Stimulated activated CD8-positive, alpha-beta memory T cell treated with anti-CD3 and anti-CD28 coated beads, Interleukin-2, amount 100 ng/mL, for 1 hour (primary cell): ENCODE measurements at places on chromosomes 4 and X.

DNA sequence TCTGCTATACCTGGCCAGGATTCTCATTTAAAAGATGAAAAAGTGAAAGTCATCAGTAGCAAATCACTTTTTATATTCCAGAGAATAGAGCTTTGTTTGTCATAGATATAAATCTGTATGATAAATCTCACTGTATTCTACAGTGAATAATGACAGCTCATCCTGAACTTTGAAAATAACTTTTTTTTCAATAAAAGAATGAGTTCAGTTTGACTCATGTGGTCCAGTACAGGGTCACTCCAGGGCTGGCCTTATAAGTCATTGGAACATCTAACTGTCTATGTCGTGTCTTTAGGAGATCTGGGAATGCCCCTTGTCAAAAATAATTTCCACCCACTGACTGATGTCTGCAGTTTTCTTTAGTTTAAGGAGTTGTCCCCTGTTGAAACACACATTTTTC is 18.5 kb upstream of the CXCL8 start:
- no peak for DNase-seq

- DNase-seq = no peak
Observed at GRCh38 chr4:140126261-140126660, 27.7 kb downstream of the MAML3 start.

GRCh38 chrX:16199343-16199742 is 32.1 kb downstream of the MAGEB17 start:
- DNase-seq = no peak

- DNase-seq = no peak
Observed at GRCh38 chrX:38664285-38664684, 102.9 kb downstream of the TSPAN7 start.

- peak; percentile 0 for DNase-seq
Observed at GRCh38 chrX:15301924-15302323, 13.5 kb downstream of the ASB11 start.

DNA sequence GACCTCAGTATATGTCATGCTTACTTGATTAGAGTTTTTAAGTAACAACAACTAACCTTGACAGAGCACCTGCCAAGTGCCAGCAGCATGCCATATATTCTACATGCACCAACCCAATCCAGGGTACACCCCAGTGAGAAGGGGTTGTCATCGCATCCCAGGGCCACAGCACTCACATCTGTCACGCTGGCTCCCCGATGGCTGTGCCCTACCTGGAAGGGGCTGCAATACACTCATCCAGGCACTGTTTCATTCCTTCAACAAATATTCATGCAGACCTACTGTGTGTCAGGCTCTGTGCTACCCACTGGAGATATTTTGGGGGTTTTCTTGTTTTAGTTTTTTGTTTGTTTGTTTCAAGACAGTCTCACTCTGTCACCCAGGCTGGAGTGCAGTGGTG is 49.5 kb downstream of the PPP2R2C start:
- no peak for DNase-seq

GRCh38 chr4:43332052-43332425 is 439.5 kb downstream of the GRXCR1 start:
- no peak for DNase-seq

- DNase-seq = no peak
Observed at GRCh38 chr4:8128100-8128856, 30.3 kb downstream of the ABLIM2 start.

GRCh38 chr4:147927377-147928137 is 195.7 kb downstream of the ARHGAP10 start:
- DNase-seq = no peak

- DNase-seq = no peak
Observed at GRCh38 chr4:2649604-2650114, 106.5 kb downstream of the TNIP2 start.

DNA sequence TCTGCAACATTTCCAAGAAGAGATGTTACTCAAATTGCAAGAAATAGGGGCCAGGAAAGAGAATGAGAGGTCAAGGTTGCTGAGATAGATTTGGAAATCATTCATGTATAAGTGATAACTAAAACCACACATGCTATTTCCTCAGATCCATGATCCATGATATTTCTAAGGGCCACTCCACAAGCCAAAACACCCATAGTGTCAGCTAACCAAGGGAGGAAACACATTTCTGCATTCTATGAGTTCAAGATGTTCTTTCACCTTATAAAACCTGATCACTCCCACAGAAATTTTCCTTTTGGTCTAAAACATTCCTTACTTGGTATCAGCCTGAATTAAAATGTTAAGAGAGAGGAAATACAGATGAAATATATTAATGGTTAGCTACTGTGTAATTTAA is 47.2 kb downstream of the TBCK start:
- DNase-seq = no peak

GRCh38 chr4:78630615-78631014 is 79.0 kb downstream of the ANXA3 start:
- no peak for DNase-seq

DNA sequence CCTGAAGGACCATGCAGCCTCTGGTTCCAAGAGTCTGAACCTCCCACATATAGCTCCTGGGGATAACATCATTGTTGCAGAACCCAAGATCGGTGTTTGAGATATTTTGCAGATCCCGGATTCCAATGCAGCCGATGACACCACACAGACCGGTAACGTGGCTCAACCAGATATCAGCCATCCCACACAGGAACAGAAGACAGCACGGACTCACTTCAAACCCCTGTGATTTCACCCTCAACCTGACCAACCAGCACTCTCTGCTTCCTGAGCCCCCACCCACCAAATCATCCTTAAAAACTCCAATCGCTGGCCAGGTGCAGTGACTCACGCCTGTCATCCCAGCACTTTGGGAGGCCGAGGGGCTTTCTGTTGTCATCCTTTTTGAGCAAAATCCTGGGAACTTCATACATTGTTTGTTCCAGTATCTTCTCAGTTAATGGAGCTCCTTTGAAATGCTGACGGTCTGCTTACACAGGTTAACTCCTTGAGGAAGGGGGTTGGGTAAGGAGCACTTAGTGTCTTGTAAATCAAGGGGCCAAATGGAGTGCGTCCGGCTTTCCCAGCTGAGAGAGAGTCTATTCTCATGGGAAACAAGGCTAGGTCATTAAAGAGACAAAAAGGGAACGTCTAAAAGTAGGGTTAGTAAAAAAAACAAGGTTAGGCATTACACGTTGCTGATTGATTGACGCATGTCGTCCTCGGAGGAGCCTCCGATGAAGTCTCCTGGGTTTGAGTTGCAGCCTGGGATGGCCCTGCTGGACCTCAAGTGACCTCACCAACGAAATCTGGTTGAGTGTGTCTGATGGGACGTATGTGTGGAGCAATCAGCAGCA is 230.4 kb downstream of the CRLF2 start:
- DNase-seq = no peak

GRCh38 chr4:88757067-88757466 is 59.4 kb upstream of the NAP1L5 start:
- DNase-seq = no peak

DNA sequence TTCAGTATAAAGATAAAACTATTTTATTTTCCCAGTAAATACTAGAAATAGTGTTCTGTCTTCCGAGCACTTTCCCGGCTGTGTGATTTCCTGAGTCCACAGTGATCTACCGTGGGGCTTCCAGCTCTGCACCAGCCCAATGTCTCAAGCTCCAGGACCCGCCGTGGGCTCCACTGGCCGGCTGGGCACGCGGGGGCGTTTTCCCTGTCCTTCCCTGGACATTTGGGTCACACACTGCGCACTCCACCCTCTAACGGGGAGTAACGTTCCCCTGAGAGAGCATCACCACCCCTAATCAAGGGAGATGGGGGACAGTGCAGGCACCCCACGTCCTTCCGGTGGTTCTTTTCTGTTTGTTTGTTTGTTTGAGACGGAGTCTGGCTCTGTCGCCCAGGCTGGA is 844.6 kb upstream of the FRG1 start:
- no peak for DNase-seq

DNA sequence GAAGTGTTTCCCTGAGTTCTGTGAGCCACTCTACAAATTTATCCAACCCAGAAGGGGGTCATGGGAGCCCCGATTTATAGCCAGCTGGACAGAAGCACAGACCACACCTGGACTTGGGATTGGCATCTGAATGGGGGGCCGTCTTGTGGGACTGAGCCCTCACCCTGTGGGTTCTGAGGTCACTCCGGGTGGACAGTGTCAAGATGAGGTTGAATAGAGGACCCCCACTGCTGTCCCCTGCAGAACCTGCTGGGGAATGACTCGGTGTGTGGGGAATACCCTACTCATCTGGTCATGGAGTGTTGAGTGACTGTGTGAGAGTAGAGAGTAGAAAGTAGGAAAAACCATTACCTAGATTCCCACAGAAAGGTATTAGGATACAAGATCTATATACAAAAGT is 67.5 kb downstream of the ZFYVE28 start:
- DNase-seq = no peak

DNA sequence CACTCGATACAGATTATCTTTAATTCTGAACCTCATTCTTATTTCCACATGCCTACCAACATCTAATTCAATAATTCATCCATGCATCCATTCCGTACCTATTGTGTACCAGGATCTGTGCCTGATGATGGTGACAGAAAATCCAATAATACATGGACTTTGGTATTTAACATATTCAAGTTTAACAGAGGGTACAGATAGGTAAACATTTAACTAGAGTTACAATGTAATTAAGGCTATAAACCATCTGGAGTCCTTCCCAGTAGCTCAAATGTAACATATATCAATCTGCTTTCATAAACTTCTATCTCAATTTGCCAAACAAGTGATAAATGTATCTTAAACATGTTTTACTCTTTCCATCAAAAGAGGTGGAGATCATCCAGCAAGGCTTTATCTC is 561.5 kb upstream of the FTHL17 start:
- no peak for DNase-seq

DNA sequence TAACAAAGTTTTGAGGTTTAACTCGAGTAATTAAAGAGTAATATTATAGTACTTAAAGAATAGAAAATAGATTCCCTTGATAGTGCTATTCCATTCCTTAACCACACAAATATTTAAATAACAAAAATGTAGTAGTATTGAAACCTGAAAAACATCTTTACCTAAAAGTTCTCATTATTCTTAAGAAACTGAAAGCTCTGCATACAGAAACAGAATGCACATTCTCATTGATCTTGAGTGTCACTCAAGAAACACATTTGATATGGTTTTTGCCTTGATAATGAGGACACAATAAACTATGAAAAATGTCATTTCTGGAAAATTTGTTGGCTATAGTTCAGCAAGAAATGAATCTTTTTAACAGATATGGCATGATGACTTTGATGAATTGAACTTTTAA is 268.5 kb downstream of the COL25A1 start:
- DNase-seq = no peak

DNA sequence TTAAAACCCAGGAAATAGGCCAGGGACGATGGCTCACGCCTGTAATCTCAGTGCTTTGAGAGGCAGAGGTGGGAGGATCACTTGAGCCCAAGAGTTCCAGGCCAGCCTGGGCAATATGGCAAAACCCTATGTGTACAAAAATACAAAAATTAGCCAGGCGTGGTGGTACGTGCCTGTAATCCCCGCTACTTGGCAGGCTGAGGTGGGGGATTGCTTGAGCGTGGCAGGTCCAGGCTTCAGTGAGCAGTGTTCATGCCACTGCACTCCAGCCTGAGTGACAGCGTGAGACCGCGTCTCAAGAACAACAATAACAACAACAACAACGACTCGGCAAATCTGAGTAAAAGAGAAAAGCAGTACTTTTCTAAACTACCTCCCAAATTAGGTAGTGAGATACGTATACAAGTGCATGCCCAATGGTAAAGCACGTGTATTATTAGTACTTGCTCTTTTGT is 13.0 kb upstream of the NDUFC1 start:
- no peak for DNase-seq

- no peak for DNase-seq
Observed at GRCh38 chrX:112627206-112627605, 52.5 kb downstream of the LHFPL1 start.

GRCh38 chrX:78123190-78123589 is 16.3 kb downstream of the TAF9B start:
- no peak for DNase-seq

DNA sequence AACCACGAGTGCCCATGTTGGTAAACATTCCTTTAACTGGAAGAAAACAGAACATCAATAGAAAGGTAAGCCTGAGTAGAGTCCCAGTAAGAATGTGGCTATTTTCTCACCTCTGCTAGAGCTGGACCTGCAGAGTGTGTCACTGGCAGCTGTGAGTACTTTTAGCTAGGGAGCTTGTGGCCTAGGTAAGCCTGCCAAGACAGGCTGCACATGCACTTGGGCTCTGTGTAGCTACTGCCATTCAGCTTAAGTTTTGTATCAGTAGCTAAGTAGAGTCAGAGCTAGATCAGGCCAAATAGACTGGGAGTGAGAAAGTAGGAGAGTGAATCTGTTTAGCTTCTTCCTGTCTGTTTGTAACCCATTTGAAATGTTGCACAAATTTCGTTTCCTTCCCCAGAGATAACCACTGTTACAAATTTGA is 35.3 kb downstream of the RBPJ start:
- DNase-seq = no peak

DNA sequence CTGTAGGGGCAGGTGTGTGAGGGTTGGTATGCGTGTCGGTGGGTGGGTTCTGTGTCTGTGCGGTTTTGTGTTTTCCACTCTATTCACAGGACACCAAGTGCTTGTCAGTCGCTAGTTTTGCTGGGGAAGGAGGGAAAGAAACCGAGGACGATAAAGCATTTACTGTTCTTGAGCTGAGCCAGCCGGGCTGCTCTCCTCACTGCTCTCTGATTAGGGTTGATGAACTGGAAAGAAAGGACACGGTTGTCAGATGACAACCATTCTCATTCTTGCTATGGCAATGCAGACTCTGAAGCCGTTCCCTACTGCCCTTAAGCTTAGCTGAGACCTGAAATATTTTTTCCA is 832 bp downstream of the EGFL6 start:
- DNase-seq = no peak

DNA sequence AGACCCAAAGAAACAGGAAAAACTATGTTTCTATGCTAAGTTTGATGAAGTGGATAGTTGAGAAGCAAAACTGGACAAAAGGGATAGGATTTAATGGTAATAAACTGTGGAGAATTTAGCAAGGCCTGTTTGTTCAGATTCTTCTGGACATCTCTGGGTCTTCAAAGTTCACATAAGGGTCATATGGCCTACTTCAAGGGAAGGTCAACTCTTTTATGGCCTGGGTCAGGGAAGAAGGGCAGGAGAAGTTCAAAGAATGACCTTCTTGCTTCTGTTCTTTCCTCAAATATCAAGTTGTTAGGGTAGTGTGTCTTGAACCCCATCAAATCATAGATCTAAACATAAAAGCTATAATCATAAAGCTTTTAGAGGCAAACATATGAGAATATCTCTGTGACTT is 102.7 kb downstream of the SOWAHB start:
- no peak for DNase-seq

- no peak for DNase-seq
Observed at GRCh38 chr4:16939178-16939577, 40.7 kb upstream of the LDB2 start.

DNA sequence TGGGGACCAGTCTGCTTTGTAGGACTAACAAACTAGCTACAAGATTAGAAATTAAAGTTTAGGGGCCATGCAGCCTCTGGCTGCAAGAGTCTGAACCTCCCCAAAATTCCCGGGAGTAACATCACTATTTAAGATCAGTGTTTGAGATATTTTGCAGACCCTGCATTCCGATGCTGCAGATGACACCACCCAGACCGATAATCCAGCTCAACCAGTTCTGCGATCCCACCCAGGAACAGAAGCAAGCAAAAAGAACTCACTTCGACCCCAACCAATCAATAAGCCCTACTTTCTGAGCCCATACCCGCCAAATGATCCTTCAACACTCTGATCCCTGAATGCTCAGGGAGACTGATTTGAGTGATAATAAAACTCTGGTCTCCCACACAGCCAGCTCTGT is 877.8 kb downstream of the FAT4 start:
- DNase-seq = no peak

GRCh38 chrX:53004038-53004437 is 44.6 kb upstream of the GPR173 start:
- no peak for DNase-seq

- no peak for DNase-seq
Observed at GRCh38 chrX:149527705-149528104, 13.1 kb upstream of the EOLA1 start.
